ENCODE measurements at places on chromosomes 3 and 15. TPM values are rescaled to one million over a fixed set of nuclear protein-coding genes. Genes with fewer than 3 reads are reported as not detected.
A peak's percentile ranks its signal among the peaks of the same experiment; 100 is the strongest.

DNA sequence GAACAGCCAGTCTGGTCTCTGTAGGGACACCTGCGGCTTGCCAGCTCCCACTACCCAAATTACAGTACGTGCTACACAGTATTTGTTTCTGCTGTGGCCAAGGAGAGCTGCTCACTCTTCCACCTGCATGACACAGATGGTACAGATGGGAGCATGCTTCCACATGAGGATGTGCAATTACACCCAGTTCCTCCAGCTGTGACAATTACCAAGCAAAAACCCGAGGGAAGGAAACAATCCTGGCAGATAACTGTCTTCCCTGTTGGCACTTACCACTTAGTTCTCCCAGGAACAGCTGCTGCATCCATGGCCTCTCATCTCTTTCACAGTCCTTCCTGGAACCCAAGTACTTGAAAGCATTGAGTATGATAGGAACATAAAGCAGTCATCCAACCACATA lies 34.4 kb downstream of the DET1 start:
- H3K27ac ChIP-seq, result no peak overlapping the region
- DNase-seq, result no peak
- H3K4me3 ChIP-seq, result no peak overlapping the region
- peaks cover 7% of the 10 kb centered on the region for H3K4me1 ChIP-seq
- peaks cover 2% of the 10 kb centered on the region for H3K36me3 ChIP-seq

GRCh38 chr3:121736112-121736511 lies 13.4 kb downstream of the GOLGB1 start:
- H3K4me1 ChIP-seq, result peaks cover 54% of the 10 kb centered on the region
- DNase-seq, result peak; percentile 24
- no peaks in the 10 kb centered on the region for H3K36me3 ChIP-seq
- H3K27me3 ChIP-seq, result no peaks in the 10 kb centered on the region
- peak overlapping the region; percentile 71 for H3K4me3 ChIP-seq

GRCh38 chr3:39288300-39288808 lies 8.5 kb upstream of the CX3CR1 start:
- H3K27me3 ChIP-seq, result no peaks in the 10 kb centered on the region
- no peak overlapping the region for H3K4me3 ChIP-seq
- H3K27ac ChIP-seq, result no peak overlapping the region
- H3K4me1 ChIP-seq, result peaks cover 41% of the 10 kb centered on the region

Gene IL20RB
- 1.7 TPM for total RNA-seq

Gene GP9
- not detected for total RNA-seq
